ENCODE measurements at places on chromosomes 4 and X. TPM values are rescaled to one million over a fixed set of nuclear protein-coding genes. Genes with fewer than 3 reads are reported as not detected.

DNA sequence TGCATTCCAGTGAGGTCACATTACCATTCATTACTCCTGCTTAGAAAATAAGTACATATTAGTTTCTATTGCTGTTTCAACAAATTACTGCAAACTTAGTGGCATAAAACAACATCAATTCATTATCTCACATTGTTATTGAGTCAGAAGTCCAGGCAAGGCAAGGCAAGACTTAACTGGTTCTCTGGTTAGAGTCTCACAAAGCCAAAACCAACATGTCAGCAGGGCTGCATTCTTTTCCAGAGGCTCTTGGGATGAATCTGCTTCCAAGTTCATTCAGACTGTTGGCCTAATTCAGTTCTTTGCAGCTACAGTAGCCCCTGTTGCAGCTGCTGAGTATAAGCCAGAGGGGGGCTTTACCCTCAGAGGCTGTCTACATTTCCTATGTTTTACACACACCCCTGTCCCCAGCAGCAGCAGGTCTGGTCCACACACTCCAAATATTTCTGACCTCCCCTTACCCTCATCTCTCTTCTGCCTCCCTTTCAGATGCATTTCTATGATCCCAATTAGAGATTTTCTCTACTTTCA lies 892.1 kb upstream of the EPHA5 start:
- DNase-seq: no peak

DNA sequence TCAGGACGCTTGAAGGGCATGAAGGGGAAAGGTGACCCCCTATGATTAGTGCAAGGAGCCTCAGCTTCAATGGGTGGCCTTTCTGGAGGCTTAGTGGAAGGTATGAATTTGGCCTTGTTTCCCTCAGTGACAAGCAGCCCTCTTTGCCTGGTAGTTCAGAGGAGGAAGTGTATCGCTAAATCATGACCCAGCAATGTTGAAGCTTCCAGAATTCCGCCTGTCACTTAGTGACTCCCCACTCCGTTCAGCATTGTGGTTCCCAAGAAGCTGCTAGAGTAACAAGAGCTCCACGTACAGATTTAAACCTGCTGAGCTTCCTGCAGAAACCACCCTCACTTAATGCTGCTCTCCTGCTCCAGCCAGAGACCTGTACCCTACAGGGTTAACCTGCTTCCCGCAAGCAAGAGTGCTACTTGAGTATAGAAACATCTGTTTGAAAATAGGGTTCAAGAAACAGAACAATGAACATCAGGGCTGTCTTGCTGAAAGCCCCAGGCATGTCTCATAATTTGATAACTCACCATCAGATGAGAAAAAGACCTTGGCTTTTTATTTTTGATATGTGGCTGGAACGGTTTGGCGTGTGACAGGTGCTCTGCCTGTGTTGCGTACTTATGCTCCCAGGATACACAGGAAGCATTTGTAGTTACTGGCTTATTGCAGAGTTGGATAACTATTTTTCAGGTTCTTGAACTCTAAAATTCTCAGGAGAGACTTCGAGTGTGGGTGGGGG lies 105.2 kb downstream of the UCHL1 start:
- no peak for DNase-seq

- no peak for DNase-seq
Observed at GRCh38 chr4:59904331-59904730, 1295.8 kb upstream of the ADGRL3 start.

DNA sequence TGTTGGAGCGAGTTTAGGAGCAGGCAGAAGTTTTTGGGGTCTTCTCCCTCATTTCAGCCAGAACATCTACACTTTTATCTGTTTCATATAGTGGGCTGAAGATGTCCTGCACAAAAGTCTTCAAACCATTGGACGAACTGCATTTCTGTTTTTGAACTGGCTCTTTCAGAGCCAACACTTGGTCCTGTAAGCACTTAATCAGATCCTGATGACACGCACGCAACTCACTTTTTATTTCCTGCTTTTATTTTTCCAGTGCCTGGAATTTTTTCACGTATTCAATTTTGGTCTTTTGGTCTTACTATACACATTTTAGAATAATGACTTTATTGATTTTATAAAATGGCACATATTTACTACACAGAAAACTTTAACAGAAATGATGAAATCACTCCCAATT lies 40.2 kb upstream of the NKX3-2 start:
- no peak for DNase-seq

- DNase-seq: no peak
Observed at GRCh38 chr4:85610450-85610849, 135.5 kb downstream of the ARHGAP24 start.

DNA sequence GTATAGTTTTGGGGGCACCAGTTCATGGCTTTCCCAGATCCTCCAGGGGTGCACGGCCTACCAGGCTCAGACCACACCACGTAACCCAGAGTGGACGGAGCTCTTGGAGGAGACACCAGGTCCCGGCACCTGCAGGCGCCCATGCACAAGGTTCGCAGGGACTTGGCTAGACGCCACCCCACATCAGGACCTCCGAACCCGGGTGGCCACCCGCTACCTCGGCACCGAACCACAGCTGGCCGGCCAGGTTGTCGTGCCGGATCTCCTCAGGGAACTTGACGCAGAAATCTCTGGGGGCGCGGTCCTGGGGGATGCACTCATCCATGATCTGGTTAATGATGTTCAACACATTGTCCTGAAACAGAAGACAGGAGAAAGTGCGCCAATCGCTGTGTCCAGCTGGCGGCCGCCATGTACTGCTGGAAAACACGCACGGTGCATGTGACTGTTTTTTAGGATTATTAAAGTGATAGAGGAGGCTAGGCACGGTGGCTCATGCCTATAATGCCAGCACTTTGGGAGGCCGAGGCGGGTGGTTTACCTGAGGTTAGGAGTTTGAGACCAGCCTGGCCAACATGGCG lies 77.1 kb downstream of the ZFYVE28 start:
- no peak for DNase-seq

- no peak for DNase-seq
Observed at GRCh38 chr4:39729557-39729956, 31.6 kb downstream of the UBE2K start.

GRCh38 chrX:85136409-85136808 lies 107.2 kb downstream of the SATL1 start:
- no peak for DNase-seq

DNA sequence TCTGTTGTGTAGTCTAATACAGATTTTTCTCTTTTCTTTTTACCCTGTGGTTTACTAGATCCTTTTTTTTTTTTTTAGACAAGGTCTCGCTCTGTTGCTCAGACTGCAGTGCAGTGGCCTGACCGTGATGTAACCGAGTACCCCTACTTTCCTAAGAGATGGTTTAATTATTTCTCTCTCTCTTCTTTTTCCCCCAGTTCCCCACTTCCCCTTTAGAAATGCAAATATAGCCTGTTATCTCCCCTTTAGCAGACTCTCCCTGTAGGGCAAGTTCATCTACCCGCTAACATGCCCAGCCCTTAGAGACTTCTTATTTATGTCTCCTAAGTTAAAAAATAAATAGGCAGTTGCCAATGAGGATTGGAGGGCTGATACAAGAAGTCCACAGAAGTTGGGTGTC lies 4.5 kb downstream of the SNX25 start:
- no peak for DNase-seq

DNA sequence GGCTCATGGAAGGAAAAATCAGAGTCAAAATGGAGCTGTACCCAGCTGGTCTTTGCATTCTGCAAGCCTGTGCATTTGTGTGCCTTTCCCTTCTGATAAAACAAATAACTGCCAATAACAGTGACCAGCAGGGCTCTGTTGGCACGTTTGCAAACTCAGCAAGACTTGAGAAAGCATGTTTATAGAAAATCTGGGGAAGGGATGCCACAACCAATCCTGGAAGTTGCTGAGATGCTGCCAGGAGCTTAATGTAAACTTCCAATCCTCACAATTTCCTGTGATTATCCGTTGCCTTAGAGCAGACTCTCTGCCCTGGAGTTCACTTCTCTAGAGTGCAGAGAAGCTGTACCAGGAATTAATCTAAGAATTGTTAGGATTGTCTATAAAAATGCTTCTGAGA lies 6.9 kb upstream of the ANXA3 start:
- DNase-seq: no peak

DNA sequence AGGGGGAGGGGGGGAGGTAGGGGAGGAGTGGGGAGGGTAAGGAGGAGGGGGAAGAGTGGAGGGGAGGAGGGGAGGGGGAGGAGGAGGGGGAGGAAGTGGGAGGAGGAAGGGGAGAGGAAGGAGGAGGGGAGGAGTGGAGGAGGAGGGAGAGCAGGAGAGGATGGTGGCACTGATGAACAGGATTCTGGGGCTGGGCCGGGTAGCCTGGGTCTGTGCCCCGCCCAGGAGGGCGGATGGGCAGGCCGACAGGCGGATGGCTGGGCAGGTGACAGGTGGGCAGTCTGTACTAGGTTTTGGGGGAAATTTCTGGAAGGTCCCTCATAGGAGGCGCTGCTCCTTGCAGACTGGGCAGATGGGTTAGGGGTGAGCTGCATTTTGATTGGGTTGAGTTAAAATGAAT lies 66.0 kb upstream of the ADRA2C start:
- DNase-seq: no peak

DNA sequence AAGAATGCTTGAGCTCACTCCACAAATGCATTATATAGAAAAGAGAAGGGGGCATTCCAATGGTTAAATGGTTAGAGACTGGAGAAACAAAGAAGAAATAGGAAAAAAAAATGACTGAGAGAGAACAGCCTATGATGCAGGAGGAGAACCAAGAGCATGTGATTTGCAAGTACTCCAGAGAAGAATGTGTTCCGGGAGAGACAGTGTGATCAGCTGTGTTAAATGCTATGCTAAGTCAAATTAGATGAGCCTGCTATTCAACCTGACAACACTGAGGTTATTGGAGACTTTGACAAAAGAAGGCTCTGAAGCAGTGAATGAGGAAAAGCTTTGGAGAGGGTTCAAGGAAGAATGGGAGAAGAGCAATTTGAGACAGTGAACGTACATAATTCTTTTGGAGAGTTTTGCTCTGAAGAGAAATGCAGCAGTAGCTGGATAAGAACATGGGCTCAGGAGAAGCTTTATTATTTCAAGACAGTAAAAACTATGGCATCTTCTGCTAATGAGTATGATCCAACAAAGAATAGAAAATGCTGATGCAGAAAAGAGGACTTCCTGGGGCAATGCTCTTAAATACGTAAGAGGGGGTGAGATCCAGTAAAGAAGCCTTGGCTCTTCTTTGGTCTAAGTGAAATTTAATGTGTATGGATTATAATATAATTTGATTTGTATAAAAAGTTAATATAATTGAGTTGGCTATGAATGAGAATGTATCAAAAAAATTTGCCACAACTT lies 66.3 kb downstream of the PPP3CA start:
- DNase-seq: no peak

GRCh38 chrX:111035991-111036390 lies 60.0 kb upstream of the PAK3 start:
- no peak for DNase-seq

DNA sequence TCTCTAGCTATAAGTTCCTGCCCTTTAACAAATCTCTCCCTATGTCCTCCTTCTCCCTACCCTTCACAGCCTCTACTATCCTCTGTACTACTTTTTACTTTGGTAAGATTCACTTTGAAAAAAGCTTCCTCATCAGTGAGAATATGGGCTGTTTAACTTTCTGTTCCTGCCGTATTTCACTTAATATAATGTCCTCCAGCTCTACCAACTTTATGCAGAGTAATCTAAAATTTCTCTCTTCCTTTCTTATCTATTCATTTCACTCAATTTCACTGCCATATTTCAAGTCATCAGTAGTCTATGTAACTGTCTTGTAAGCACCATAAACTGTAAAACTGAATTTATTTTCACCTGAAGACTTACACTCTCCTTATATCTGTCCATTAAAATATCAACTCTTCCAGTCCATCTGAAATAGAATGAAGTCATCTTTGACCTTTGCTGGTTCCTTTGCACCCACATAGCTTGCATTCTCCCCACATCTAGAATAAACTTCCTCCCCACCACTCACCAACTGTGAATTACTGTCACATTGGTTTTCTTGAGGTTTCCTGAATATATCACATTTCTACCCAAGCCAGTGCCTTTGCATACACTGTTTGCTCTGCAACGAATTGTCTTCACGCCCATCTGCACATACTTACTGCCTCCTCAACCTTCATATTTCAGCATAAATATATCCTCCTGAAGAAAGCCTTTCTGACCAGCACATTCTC lies 54.6 kb downstream of the ARAP2 start:
- DNase-seq: no peak

DNA sequence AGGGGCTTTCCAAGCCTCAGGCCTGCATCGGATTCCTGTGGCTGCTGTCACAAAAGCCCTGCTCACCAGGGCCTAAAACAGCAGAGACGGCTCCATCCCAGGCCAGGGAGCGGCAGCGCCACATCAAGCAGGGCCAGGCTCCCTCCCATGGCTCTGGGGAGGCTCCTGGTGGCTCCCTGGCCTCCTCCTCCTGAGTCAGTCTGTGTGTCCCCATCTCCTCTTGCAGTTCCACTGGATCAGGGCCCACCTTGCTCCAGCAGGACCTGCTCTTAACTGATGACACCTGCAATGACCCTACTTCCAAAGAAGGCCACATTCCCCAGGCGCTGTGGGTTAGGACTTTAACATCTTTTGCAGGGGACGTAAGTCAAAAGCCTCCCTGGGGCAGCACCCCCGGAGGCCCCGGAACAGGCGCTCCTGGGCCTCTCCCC lies 51.9 kb downstream of the CPZ start:
- DNase-seq: no peak

Gene PF4V1
- total RNA-seq: not detected

Gene TMSB15A
- total RNA-seq: 233 TPM

Gene ASB12
- 0.61 TPM for total RNA-seq

Gene HPRT1
- total RNA-seq: 26.6 TPM

Gene FOXR2
- not detected for total RNA-seq

Gene PRR32
- not detected for total RNA-seq

Gene LRIT3
- 0.19 TPM for total RNA-seq

Gene KLKB1
- total RNA-seq: 0.49 TPM

Gene WAS
- total RNA-seq: 0.64 TPM

Gene PFKFB1
- 0.77 TPM for total RNA-seq

Gene HSD17B10
- 135 TPM for total RNA-seq

Gene CLIC2
- total RNA-seq: 2.2 TPM
